ENCODE measurements at places on chromosomes 4 and X. TPM values are rescaled to one million over a fixed set of nuclear protein-coding genes. Genes with fewer than 3 reads are reported as not detected.

CCDC158 gene
- total RNA-seq: not detected

ESX1 gene
- total RNA-seq: not detected

SASH3 gene
- total RNA-seq: not detected

AKAP14 gene
- total RNA-seq: not detected

FAM47A gene
- not detected for total RNA-seq

DMRTC1 gene
- not detected for total RNA-seq

KLHL13 gene
- total RNA-seq: 3.1 TPM

ADGRG4 gene
- not detected for total RNA-seq

GLRB gene
- 5.1 TPM for total RNA-seq

SPACA5 gene
- not detected for total RNA-seq

CDKL5 gene
- total RNA-seq: 2.3 TPM

FGD1 gene
- 2.0 TPM for total RNA-seq

FGF13 gene
- total RNA-seq: 0.09 TPM

LGI2 gene
- under 0.01 TPM for total RNA-seq

MAGEA12 gene
- total RNA-seq: not detected

DOK7 gene
- not detected for total RNA-seq

DGAT2L6 gene
- not detected for total RNA-seq

TIGD2 gene
- 2.1 TPM for total RNA-seq

RTL3 gene
- total RNA-seq: under 0.01 TPM

PAGE2B gene
- not detected for total RNA-seq

CFAP299 gene
- 0.09 TPM for total RNA-seq

RBM46 gene
- not detected for total RNA-seq

TMEM144 gene
- 6.4 TPM for total RNA-seq

KCTD8 gene
- not detected for total RNA-seq

TCEAL1 gene
- total RNA-seq: 12.5 TPM

VEGFD gene
- 0.09 TPM for total RNA-seq

SSX1 gene
- total RNA-seq: not detected

TXK gene
- total RNA-seq: 0.75 TPM

ADAM29 gene
- not detected for total RNA-seq

CT45A10 gene
- not detected for total RNA-seq

SGCB gene
- total RNA-seq: 34.4 TPM

STK26 gene
- total RNA-seq: 7.2 TPM

CYP2U1 gene
- total RNA-seq: 5.2 TPM

ZNF732 gene
- total RNA-seq: 0.18 TPM

Data from endothelial cell of coronary artery (primary cell).